ENCODE measurements at places on chromosomes 11 and 22.

GRCh38 chr11:60469723-60470122 is 14.1 kb downstream of the MS4A1 start:
- no peaks in the 10 kb centered on the region for H3K4me1 ChIP-seq
- H3K36me3 ChIP-seq, result no peaks in the 10 kb centered on the region
- H3K27ac ChIP-seq, result no peak overlapping the region
- H3K4me3 ChIP-seq, result no peak overlapping the region
- no peak for DNase-seq

GRCh38 chr11:111193924-111194490 is 51.5 kb upstream of the POU2AF2 start:
- H3K27me3 ChIP-seq, result no peaks in the 10 kb centered on the region
- no peak for DNase-seq

DNA sequence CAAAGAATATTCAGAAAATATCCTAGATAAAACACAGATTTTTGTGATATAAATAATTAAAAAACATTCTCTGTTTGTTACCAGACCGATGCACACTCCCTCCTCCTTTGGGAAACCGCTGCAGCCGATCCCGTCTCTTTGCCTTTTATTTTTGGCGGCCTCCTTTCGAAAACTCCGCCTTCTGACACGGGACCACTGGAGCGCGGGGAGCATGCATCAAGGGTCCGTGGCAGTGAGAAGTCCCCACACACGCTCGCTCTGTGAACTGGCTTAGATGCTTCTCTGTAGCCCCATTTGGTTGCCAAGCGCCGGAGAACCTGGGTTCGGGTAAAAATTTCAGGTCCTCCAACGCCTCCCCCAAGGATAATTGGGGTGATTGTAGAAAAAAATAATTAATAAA is 17.0 kb downstream of the DDX17 start:
- H3K27me3 ChIP-seq, result no peaks in the 10 kb centered on the region
- no peak overlapping the region for H3K27ac ChIP-seq
- H3K4me1 ChIP-seq, result peaks cover 5% of the 10 kb centered on the region
- DNase-seq, result no peak

DNA sequence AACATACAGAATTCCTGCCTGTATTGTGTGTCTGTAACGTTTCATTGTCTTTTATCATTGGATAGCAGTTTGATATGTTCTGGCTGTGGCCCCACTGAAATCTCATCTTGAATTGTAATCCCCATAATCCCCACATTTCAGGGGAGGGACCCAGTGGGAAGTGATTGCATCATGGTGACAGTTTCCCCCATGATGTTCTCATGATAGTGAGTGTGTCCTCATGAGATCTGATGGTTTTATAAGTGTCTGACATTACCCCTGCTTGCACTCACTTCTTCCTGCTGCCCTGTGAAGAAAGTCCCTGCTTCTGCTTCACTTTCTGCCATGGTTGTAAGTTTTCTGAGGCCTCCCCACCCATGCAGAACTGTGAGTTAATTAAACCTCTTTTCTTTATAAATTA is 19.6 kb upstream of the MTMR2 start:
- H3K4me1 ChIP-seq, result no peaks in the 10 kb centered on the region
- no peak overlapping the region for H3K27ac ChIP-seq
- no peaks in the 10 kb centered on the region for H3K36me3 ChIP-seq
- DNase-seq, result no peak
- H3K4me3 ChIP-seq, result no peak overlapping the region

- H3K27me3 ChIP-seq, result no peaks in the 10 kb centered on the region
- H3K27ac ChIP-seq, result peak overlapping the region; percentile 15
- H3K36me3 ChIP-seq, result no peaks in the 10 kb centered on the region
These were observed 789 bp downstream of the SIK2 start for GRCh38 chr11:111602865-111603610.

GRCh38 chr11:124769806-124770774 is 8.0 kb upstream of the ESAM start:
- peak overlapping the region; percentile 47 for H3K27ac ChIP-seq
- H3K4me1 ChIP-seq, result peaks cover 5% of the 10 kb centered on the region

All from mesenchymal stem cell (in vitro differentiated cells and primary cell).